ENCODE measurements at places on chromosomes 12 and 14. TPM values are rescaled to one million over a fixed set of nuclear protein-coding genes. Genes with fewer than 3 reads are reported as not detected.

FAM186B gene
- polyA plus RNA-seq, result 0.10 TPM

FOXM1 gene
- 29.3 TPM for polyA plus RNA-seq

MSRB3 gene
- polyA plus RNA-seq, result 35.7 TPM

LTB4R gene
- 2.3 TPM for polyA plus RNA-seq

TAS2R13 gene
- polyA plus RNA-seq, result 0.03 TPM

TMEM132C gene
- polyA plus RNA-seq, result not detected

FOXN4 gene
- not detected for polyA plus RNA-seq

EML5 gene
- polyA plus RNA-seq, result 8.1 TPM

KRT2 gene
- polyA plus RNA-seq, result not detected

KERA gene
- not detected for polyA plus RNA-seq

ULK1 gene
- 20.0 TPM for polyA plus RNA-seq

KRT75 gene
- not detected for polyA plus RNA-seq

TMEM63C gene
- polyA plus RNA-seq, result not detected

RHEBL1 gene
- 0.62 TPM for polyA plus RNA-seq

MYBPC1 gene
- polyA plus RNA-seq, result not detected

RILPL2 gene
- 2.1 TPM for polyA plus RNA-seq

LRFN5 gene
- 1.8 TPM for polyA plus RNA-seq

THAP2 gene
- 2.5 TPM for polyA plus RNA-seq

CELA1 gene
- not detected for polyA plus RNA-seq

Measured in IMR-90 (cell line).